ENCODE measurements at places on chromosomes 3 and 15.

GRCh38 chr15:69502470-69503045 lies 49.9 kb downstream of the RPLP1 start:
- no peak for DNase-seq

DNA sequence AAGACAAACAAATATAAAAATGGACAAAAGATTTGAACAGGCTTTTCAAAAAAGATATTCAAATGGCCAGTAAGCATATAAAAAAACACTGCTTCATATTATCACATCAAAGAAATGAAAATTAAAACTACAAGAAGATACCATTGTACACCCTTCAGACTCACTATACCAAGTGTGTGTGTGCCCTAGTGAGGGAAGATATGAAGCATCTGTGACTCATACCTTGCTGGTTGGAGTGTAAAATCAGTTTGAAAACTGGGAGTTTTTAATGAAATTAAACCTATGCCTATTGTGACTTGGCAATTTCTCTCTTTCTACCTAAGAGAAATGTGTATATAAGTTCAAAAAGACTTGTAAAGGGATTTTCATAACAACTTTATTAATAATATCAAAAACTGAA lies 23.5 kb upstream of the SLC15A2 start:
- DNase-seq: no peak

- no peak for DNase-seq
Measured at GRCh38 chr3:147119346-147119745, 287.0 kb downstream of the ZIC4 start.

DNA sequence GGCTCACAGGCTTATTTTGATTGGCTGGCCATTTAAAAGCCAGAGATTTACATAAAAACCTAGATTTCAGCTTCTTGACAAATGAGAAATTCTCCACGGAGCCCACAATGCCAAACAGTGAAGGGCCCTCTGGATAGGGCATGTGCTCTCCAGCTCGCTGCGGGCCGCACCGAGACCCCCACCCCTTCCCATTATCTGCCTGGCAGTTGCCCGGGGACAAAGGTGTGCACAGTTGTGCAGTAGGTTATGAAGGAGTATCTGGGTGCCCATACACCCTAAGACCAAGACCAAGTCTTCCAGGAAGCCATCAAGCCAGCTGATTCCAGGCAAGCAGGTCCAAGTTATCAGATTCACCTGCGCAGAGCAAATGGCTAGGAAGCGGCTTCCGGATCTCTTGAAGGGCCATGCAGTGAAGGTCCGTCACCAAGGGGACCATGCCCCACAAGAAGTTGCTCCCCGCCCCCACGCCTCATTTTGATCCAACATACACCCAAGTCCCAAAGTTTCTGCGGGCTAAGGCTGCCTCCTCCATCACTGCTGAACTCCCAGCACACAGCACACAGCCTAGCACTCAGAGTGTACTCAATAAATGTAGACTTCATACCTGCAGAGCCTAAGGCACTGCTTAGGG lies 1.3 kb downstream of the MRPS25 start:
- DNase-seq: no peak

DNA sequence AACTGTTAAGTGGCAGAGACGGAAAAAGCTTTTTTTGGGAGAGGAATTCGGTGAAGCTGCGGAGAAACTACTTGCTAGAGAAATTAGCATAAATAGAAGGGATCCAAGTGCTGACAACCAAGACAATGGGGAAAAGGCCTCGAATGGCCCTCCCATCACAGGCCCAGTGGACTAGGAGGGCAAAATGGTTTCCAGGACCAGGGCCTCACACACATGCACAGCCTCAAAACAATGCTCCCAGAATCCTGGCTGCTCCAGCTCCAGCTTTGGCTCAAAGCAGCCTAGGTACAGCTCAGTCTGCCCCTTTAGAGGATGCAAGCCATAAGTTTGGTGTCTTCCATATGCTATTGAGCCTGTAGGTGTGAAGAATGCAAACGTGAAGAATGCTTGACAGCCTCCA lies 388.2 kb downstream of the OTOL1 start:
- no peak for DNase-seq

DNA sequence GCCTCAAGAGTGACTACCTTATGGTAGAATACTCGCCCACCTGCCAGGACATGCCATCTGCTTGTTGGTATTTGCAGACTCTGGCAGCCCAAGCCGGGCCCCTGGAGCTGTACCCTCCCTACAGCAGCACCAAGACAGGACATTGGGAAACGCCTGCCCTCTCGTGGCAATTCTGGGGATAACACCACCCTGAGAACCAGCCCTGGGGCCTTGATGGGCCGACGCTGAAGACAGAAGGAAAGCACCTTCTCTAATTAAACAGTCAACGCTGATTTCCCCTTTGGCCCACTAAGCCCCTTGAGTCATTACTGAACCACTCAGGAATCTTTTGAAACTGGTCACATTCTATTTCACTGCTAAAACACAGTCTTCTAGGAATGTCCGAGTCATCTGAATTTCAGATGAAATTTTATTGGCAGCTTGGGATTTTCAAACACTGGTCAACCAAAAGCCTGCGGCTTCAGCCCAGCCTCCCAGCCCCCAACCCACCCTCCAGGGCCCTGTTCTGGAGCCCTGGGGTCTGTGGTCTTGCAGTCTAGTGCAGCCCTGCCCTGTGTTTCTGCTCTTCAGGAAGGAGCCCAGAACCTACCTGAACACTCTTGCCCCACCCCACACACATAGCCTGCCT lies 91.3 kb downstream of the TMEM266 start:
- peak; percentile 85 for DNase-seq

DNA sequence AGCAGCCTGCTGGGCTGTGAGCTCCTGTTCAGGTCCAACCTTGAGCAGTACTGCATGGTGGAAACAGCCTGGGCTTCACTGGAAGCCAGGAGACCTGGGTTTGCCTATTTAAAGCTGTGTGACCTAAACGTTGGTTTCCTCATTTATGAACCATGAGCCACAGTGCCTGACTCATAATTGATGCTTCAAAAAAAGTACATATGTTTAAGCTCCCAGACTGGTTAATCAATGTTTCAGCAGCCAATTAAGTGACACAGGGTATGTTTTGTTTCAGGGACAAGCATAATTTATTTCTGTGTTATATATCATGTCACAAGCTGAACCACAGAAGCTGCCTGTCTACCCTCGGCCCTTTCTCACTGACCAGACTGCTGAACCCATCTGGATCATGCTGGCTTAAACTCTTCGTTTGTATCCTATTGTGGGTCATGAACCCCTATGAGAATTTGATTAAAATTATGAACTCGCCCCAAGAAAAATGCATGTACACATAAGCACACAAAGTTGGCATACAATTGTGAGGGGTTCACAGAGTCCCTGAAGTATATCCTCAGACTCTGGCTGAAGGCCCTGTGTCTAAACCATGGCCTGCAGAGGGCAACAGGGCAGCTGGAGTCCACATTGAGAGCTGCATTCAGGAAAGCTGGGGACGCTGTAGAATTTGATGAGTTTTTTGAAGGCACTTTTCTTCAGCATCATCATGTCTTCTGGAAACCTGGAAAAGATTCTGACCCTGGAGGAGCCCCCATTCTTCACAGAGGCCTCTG lies 23.7 kb downstream of the HDC start:
- DNase-seq: peak; percentile 15

DNA sequence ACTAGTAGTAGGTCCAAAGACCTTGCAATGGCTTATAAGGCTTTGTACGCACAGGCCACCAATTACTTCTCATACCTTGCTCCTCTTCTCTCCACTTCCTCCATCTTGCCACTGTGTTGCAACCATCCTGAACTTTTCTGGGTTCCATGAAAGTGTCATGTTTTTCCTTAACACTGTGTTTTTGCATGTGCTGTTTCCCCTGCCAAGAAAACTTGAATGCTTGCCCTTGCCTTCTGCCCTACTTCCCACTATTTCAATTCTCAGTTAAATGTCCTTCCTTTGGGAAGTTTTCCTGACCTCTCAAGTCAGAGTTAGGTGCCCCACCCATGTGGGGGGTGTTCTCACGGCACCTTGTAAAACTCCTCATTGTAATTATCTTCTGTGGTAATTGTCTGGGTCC lies 182.8 kb downstream of the THRB start:
- no peak for DNase-seq

GRCh38 chr15:63088533-63089245 lies 33.0 kb upstream of the LACTB start:
- no peak for DNase-seq

DNA sequence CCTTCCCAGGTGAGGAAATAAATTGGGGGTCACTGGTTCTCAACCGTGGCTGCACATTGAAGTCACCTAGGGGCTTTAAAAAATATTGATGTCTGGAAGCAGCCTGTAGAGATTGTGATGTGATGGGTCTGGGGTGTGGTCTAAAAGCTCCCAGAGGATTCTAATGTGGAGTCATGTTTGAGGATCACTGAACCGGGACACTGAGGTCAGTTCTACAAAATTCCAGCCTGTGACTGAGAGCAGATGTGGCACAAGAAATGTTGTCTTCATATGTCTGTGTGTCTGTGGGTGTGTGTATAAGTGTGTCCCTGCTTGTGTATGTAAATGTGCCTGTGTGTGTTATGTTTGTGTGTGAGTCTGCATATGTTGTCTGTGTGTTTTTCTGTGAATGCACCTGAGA lies 79.9 kb downstream of the TLE3 start:
- DNase-seq: no peak

DNA sequence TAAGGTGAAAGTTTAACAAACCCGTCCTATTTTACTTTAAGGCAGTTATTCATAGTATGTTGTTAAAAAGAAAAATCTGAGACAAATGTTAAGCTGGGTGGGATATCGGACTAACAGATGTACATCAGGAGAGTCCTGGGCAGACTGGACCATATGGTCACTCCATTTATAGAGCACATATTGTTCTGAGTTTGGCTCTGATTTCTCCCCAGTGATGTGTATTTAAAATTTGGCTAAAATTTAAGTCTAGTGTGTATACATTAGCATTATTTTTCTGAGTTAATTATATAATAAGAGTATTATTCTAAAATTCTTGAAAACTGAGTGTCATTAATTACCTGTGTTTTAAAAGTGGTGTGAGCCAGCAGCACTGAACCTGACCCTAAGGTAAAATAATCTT lies 6.1 kb downstream of the GMPS start:
- DNase-seq: no peak

- no peak for DNase-seq
Measured at GRCh38 chr3:74801924-74802323, 187.5 kb upstream of the CNTN3 start.

DNA sequence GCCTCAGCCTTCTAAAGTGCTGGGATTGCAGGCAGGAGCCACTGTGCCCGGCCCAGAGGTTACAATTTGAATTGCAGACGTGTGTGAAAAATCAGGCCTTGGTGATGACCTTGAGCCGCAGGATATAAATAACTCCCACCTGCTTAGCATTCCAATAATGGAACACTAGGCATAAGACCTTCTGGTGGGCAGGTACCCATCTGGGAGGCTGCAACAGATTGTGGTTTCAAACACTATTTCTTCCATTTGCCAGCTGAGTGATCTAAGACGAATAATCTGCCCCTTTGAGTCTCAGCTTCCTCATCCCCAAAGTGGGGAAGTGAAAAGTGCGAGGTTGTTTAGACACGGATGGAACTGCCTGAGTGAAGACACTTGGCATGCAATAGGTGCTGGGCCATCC lies 47.7 kb upstream of the HERC1 start:
- no peak for DNase-seq

DNA sequence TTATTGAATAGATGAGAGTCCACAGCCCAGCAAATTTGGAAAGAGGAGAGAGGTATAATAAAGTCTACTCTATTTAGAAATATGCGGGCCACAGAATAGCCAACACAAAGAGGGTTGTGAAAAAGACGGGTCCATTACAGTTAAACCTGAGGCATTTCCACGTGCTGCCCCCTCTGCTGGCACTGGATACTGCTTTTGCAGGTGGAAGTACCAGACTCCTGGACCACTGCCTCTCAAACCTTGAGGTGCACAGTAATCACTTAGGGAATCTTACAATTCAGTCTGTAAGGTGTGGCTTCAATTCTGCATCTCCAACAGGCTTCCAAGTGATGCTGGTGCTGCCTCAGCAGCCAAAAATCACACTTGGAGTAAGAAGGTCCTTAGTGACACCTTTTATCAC lies 3.0 kb upstream of the TFDP2 start:
- DNase-seq: no peak

Measured in stimulated activated CD4-positive, alpha-beta T cell treated with anti-CD3 and anti-CD28 coated beads, Interleukin-1b, Interleukin-23, amount 100 ng/mL, for 48 hours (primary cell).